ENCODE measurements at places on chromosomes 13 and 19.

DNA sequence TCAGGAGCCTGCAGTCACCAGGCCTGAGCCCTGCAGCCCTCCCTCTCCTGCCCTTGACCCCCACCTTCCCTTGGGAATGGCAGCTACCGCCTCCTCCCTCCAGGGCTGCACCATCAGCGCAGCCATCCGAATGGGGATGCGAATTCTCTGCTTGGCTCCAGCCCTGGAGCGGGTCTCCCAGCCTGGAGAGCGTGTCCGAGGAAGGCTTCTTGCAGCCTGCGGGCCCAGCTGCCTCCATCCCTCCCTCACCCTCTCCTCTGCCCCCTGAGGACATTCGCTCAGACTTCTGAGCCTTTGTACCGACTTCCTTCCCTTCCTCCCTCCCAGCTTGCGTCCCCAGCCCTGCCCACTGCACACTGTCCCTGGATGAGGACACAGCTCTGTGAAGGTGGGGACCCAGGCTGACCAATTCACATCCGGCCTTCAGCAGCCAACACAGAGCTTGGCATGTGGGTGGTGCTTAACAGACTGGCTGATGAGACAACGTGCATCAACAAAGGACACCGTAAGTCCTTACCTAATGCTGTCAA is 6.0 kb upstream of the NKPD1 start:
- no peak for DNase-seq

DNA sequence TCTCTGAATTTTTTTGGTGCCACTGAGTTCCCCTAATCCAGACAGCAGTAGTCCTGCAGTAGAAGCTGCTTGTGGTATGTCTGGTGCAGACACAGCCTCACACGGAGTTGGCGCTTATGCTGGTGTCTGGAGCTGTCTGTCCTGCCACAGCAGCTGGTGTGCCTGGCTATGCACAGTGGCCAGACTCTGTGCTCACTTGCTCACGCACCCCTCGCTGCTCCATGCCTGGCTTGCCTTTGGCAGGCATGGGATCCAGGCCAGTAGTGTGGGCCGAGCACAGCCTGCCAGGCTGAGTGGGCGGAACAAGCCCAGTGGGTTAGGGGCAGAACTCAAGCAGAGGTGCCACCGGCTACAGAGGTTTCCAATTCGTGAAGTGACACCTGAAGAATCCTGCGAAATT is 845.9 kb upstream of the PCDH9 start:
- no peak for DNase-seq

DNA sequence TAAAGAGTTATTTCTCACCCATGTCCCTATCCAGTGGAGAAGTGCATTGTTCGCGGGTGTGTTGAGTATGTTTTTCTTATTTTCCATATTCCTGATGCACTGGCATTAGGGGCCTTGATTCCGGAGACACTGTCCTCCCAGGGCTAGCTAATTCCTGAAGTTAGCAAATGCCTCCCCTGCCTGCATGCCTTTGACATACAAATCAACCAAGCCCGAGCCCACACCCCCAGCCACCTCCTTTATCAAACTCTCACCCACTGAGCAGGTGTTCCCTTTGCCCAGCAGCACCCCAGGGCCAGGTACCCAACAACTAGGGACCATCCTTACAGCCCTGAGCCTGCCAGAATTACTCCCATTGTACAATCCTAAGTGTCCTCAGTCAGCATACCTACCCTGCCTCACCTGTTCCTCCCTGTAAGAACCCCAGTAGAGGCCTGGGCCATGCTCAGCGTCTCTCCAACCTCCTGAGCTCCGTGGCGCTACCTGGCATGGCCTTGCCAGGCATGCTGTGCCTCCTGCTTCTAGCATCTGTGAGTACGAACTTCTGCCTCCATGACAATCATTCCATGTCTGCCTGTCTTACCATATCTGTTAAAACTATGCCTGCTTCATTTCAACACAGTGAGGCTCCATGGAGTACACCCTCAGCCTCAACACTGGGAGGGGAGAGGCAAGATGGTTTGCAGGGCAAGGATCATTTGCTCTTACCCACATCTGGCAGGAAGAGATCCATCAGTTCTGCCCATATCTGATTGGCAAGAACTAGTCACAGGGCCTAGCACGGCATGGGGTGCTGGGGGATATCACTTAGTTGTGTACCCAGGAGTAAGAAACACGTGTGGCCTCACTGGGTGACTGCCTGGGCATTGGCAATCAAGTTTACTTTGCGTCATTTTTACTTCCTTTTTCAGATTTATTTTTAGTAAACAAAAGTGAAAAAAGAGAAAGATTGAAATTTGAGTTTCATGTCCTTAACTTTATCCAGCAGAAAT is 203.9 kb downstream of the SHISA2 start:
- no peak for DNase-seq

DNA sequence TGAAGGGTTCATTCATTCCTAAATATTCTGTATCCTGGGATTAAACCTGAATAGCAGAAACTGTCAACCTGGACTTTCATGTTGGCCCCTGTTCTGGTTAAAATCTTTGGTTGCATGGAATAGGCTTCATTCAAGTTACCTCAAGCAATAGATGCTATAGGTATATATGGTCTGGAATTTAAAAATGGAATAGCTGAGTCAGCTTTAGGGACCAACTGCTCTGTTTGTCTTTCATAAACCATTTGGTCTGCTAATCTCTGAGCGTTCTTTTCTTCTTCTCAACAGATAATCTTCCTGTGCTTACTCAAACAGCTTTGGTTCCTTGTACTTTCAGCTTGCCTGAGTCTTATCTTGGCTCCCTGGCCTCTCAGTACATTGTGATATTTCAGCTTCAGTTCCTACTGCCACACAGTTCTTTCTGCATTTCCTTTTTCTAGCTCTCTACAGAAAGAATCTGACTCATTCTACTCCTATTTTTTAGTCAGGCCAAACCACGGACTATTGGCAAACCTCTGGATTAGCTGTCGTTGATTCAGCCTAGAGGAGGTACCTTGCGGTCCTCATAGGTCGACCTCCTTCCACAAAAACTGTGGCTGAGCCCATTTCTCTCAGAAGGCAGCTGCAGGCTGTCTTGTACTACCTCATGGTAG is 35.9 kb upstream of the MAB21L1 start:
- peak; percentile 94 for DNase-seq

GRCh38 chr19:15672580-15673175 is at the start of gene CYP4F12:
CYP4F12 (plus strand) TSS chr19:15673087; CDS start chr19:15673530, 443 bp downstream.
- DNase-seq: peak; percentile 1
